Activated naive CD4-positive, alpha-beta T cell (primary cell): ENCODE measurements at places on chromosomes 6 and 20.

DNA sequence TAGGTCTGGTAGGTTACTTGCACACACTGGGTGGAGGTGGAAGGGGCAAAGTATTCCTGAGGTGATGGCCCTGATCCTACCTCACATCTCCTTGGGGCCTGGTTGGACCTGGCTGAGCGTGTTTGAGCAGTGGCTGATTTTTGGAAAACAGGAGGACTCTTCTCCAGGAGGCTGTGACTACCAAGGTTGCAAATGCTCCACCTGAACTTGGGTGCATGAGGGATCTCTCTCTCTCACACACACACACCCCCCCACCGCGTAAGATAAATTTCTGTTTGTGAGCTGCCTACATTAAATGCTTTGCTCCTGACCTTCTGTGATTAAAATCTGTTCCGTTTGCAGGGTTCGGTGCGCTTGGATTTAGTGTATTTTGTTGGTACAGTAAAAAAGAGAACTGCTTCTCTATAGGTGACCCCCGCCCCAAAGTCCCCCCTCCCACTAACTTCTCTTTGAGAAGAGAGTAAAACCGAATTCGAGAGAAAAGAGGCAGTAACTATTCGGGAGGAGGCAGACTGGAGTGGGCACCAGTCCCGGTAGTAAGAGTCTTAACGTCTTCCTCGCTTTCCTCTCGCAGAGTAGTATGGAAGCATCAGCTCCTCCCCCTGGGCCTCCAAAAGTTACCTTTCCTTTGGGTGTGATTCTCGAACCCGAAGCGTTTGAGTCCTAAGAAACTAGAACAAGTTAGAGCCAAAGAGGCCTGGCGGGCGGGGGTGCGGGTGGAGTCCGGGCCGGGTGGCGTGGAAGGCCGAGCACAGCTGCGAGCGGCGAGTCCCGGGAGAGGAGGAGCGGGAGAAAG, 585 bp upstream of the DSE start:
- no peak for DNase-seq

GRCh38 chr20:16036331-16036730, 536.9 kb downstream of the KIF16B start:
- no peak for DNase-seq

DNA sequence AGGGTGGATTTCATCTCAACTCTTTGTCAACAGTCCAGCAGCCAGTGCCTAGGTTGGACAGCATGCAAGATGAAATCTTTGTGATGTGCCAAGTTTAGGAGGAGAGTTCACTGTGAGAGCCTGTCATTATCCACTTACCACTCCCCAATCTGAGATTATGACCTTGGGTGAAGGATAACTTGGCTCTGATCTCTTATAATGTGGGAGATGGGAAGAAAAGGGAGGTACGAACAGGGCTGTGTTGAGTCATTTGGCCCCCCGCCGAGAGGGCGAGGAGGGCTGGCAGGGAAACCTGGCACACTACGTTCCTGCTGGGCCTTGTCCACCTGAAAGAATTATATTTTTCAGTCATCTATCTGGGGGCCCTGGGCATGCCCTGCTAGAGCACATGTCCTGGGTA, 35.8 kb downstream of the LAMA4 start:
- DNase-seq: no peak

DNA sequence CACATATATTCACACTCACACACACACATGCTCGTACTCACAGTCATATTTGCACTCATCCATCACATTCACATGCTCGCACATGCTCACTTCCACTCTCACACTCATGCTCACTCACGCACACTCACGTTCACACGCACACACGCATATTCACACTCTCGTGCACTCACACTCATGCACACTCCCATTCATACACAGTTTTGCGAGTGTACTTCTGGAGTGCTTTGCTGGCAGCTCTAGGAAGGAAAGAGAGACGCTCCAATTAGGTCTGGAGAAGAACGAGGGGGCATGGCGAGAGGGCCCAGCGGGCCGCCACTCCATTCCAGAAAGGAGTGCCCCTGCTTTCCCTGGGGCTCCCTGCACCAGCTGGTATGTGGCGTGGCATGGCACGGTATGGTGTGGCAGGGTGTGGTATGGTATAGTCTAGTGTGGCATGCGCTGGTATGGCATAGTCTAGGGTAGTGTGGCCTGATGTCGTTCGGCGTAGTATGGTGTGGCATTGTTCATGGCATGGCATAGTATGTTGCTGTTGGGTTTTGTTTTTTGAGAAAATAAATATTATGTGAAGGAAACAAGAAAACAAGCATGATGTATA, 216.8 kb upstream of the CDYL start:
- DNase-seq: no peak

DNA sequence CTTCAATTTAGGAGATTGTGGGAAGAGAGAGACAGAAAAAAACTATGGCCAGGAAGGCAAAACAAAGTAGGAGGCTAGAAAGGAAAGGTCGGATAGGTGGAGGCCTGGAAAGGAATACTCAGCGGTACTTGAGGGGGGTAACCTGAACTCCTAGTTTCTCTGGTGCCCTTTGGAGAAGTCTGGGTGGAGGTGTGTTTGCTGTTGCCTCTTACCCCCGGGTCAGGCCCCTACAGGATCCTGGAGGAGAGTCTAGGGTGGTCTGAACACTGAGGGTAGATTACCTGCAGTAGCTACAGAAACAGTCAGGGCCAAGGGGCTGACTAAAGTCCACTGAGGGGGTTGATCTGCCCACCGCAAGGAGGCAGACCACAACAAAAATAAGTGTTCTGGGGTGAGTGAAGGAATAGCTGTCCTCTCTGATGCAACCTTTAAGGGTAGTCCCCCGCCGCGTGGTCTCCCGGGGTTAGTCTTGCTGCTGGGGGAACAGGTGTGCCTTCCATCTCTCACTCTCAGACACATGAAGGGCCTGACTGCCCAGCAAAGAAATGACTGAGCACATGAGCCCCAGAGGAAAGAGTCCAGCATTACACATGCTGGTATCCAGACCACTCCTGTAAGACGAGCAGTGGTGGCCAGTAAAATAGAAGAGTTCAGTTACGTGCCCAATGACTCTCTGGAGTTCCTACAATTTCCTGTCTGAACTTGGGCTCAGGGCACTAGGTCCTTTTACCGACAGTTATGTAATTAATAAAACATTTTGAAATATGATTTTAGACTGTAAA, 59.5 kb downstream of the MTHFD1L start:
- DNase-seq: no peak

DNA sequence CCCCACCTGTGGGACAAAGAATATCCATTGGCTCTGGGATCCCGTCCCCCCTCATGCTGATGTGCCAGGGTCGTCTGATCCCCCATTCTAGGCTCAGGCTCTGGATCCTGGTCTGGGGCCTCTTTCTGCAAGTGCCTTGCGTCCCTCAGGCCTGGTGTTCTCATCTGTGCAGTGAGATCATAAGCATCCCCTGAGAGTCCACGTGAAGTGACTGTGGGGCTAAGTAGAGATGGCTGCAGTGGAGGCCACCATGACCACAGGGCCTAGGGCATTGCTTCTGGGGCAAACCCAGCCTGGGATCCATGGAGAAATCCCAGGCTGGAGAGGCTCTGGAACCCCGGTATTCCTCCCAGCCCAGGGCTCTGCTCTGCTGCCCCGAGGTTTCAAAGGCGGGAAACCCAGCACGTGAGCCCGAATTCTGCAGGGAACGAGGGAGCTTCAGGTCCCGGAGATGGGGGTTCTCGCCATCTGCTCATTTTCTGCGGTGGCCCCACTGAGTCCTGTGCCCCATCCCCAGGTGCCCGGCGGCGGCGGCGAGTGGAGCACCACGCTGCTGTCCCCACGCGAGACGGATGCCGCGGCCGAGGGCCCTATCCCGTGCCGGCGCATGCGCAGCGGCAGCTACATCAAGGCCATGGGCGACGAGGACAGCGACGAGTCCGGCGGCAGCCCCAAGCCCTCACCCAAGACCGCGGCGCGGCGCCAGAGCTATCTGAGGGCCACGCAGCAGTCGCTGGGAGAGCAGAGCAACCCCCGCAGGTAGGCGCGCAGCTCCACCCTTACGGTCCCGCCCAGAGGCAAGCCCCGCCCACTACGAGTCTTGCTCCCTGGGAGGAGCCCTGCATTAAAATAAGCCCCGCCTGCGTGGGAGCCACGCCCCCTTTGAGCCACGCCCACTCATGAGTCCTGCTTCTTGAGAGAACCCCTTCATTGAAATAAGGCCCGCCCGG, 105.5 kb upstream of the MYL9 start:
- DNase-seq: peak; percentile 49

GRCh38 chr6:137000825-137001224, 43.9 kb downstream of the IL20RA start:
- DNase-seq: no peak

DNA sequence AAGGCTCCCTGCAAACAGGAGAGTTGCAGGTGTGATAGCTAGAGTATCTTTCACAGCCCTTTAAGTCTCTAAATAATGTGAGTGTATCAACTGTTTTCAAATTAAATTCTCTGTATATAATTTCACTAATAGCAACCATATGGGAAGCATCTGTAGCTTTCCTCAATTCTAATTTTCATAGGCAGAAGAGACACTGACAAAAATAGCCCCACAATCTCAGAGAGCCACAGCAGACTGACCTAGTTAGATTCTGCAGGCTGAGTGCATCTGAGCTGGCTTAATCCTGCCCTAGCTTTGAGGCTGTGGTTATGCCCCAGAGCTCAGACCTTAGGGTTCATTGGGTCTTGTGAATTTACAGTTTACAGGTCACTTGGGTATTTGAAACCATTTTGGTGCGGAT, 63.9 kb downstream of the MAP7 start:
- no peak for DNase-seq

- no peak for DNase-seq
These were observed 102.9 kb upstream of the TSHZ2 start for GRCh38 chr20:52869276-52869675.

- DNase-seq: no peak
These were observed 7.4 kb downstream of the GFOD1 start for GRCh38 chr6:13479971-13480434.

DNA sequence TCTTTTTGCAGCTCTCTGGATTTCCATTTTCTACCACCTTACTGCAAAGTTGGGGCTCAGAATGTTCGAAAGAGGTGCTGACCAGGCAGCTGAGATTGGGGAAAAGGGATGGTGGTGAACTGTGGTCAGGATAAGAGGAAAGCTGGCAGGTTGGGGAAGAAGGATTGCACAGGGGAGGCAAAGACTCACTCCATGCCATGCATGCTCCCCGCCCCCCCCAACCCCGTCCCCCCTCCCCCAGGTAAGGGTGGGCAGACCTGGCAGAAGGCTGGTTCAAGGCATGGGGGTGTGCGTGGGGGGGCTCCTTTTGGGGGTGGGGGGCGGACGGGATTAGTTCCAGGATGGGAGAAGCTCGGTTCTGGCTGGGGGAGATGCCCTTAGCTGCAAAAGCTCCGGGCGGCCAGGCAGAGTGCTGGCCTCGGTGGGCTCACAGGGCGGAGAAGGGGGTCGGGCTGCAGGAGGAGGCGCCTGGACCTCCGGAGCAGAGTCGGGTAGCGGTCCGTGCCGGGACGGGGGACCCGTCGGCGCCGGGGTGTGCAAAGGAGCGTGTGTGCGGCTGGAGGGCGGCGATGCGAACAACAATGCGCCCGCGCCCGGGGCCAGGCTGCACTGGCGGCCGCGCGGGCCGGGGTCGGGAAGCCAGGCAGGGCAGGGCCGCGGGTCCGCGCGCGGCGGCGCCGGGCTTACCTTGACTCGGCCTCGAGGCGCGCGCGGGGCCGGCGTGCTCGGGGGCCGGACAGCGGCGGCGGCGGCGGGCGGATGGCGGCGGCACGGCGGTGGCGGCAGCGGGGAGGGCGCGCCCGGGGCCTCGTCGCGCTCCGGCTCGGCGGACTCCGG, 880 bp downstream of the ADNP start:
- peak; percentile 22 for DNase-seq

GRCh38 chr6:135434095-135434494, 63.4 kb downstream of the AHI1 start:
- no peak for DNase-seq

DNA sequence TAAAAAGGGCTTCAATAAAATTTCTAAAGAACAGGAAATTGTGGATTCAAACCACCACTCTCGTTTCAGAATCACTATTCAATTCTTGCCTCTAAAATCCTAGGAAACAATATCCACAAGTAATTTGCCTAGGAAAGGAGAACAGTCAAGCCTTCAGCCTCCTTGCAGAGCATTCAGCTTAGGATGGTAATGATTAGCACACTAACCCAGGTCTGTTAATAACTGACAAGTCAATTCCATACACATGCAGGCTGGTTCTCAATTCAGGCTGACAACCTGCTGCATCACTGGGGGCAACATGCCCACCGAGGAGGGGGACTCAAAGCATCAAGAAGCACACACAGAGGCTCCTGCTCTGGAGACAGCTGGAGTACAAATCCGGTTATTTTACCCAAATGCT, 57.6 kb downstream of the GMDS start:
- no peak for DNase-seq

DNA sequence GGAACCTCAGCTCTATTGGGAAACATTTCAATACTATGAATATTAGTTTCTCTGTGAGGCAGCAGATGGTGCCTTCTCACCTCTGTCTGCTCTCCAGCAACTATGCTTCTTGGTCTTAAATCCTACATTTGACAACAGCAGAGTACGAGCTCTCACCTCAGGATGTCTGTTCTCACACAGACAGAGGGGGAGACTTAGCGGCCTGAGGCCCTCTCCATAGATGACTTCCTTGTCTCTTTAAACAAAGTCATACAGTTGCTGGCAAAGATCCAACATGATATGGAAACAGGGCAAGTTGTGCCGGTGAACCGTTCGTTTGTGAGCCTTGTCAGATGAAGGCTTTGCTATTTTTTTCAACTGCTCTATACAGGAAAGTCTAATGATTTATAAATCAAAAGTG, 43.7 kb upstream of the GABRR1 start:
- DNase-seq: no peak

GRCh38 chr20:46798430-46798829, 89.0 kb downstream of the SLC2A10 start:
- no peak for DNase-seq
